ENCODE measurements at places on chromosomes 4 and X.

GRCh38 chr4:54066718-54067129, 2.3 kb upstream of the CHIC2 start:
- DNase-seq, result no peak

DNA sequence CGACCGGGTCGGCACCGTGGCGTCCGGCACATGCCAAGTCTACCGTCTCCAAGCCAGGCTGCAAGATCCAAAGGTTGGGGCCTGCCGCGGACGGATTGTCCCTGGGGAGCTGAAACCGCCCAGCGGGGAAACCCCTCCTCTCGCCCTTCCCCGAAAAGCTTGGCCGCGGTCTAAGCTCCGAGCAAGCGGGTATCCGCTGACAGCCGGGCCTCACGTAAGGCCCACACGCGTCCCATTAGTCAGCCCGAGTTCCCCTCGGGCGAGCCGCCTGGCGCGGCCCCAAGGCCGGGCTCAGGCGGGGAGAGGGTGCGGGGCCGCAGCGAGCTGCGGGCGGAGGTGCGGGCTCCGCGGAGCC, 6.8 kb upstream of the BCOR start:
- no peak for DNase-seq

GRCh38 chrX:153463031-153463430, 7.3 kb downstream of the HAUS7 start:
- DNase-seq, result no peak

GRCh38 chr4:112318239-112319142, 21.3 kb downstream of the ALPK1 start:
- DNase-seq, result no peak

DNA sequence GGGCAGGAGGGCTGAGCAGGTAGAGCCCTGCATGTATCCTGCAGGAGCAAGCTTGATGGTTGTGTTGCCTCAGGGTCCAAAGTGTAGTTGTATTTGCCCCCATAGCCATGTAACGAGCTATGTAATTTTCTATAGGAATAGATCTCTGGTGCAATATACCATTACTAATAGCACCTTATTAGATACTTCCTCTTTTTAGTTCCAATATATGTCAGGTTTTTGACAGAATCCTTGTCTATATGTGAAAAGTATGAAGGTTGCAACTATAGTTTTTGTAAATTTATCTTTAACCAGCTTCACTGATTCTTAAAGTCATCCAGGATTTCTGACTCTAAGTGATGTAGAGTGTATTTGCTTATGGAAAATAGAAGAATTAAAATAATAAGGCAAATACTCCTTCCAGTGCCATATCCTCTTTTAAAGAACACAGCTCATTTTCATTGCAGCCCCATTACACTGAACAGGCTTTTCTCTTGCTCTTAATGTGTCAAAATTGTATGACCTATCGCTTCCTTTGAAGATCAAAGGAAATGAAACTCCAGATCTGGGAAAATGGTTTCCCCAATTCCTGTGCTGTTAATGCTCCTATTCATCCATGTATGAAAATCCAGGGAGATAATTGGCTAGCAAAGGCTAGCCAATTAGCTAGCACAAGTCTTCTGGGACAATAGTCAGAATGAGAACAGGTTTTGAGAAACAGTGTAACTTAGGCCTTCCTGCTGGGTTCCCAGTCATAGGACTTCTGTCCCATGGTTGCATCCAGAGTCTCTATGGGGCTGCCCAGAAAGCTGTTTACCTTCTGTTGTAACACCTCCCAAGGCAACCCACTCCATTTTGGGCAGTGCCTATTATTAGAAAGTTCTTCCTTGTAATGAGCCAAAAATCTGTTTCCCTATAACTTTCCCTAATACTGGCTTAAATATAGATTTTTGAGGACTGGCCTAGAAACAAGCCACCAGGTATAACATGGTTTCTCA, 90.6 kb downstream of the TSPAN7 start:
- no peak for DNase-seq

DNA sequence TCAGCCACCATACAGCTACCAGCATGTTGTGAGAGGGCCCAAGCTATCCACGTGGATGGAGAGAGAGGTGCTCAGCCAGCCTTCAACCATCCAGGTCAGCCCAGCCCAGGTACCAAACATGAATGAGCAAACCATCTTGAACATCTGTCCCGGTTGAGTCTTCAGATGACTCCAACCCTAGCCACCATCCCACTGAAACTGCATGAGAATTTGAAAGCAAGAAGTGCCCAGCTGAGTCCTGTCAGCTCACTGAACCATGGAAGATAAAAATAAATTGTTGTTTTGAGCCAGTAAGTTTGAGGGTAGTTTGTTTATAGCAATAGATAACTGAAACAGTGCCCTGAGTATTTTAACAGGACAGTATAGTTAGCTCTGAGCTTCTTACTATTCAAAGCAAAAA, 7.3 kb upstream of the SEL1L3 start:
- no peak for DNase-seq

DNA sequence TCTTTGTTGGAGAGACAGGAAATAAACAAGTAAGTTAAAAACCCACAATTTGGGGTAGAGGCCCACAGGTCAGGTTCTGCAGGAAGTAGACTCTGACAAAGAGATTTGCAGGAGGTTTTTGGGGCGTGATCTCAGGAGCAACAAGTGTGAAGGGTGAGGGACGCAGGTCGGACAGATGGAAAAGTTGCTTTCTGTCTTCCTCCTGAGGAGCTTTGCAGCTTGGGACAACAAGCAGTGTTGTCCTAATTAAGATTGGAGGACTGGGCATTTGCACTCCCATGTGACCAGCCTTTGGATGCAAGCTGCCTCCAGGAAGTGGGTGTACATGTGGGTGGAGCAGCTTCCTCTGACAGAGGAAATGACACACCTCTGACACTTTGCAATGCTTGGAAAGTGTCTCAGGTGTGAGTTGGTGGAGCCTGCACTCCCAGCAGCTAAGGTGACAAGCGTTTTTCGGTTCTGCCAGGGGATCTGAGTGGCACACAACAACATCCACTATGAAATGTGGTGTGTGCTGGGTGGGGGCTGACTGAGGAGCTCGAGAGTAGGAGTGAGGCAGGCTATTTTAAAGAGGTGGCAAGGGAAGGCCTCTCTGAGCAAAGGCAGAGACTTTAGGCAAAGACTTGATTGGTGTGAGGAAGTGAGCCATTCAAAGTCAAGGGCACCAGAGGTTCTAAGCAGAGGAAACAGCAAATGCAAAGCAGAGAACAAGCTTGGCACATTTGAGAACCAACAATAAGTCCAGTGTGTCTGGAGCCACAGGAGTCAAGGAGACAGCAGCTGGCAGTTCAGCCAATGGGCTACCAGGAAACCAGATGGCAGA, 339.8 kb upstream of the GATB start:
- peak; percentile 78 for DNase-seq

DNA sequence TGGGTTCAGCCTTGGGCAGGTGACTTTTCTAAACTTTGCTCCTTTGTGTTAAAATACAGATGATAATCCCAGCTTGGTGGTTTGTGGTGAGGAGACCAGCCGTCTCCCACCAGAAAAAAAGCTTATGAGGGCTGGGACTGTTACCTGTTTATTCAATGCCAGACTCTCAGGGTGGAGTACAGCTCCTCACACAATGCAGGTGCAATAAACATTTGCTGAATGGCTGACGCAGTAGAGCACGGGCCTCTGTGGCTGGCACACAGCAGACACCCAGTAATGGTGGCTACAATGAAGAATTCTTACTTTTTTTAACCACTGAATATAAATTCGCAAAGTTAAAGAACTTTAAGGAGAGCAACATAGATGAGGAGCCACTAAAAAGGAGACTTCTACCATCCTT, 30.2 kb downstream of the BEND4 start:
- DNase-seq, result no peak

DNA sequence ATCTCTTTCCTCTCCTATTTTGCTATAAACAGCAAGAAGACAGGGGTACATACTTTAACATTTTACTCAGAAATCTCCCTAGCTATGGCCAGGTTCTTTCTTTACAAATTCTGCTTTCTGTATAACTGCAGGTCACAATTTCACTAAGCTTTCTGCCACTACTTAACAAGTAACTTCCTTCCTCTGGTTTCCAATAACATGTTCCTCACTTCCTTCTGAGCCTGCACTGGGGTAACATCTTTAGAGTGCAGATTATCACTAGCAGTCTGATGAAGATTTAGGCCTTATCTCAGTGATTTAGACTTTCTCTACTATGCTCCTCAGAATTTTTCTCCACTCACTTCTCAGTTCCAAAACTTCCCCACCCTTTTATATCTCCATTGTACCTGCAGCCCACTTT, 1930.5 kb upstream of the AGA start:
- no peak for DNase-seq

GRCh38 chr4:84956014-84956413, 10.5 kb downstream of the WDFY3 start:
- no peak for DNase-seq

- DNase-seq, result no peak
These were observed 3.2 kb downstream of the SOWAHB start for GRCh38 chr4:76894537-76895255.

DNA sequence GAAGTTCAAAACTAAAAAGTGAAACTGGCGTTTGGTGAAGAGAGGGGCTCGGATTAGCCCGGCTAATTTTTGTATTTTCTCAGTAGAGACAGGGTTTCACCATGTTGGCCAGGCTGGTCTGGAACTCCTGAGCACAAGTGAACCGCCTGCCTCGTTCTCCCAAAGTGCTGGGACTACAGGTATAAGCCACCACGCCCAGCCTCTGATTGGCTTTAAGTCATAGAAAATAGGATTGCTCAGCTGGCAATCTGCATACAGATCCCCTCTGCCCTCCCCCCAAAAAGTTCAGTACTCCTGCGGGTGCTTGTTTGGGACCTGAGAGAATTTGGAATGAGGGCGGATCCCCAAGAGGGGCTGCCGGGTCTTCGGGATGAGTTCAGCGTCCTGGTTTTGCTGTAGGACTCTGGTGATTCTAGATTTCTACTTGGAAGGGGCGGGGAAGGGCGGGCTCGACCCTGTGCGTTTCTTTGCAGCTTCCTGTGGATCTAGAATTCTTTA, 537 bp upstream of the PRKX start:
- no peak for DNase-seq

DNA sequence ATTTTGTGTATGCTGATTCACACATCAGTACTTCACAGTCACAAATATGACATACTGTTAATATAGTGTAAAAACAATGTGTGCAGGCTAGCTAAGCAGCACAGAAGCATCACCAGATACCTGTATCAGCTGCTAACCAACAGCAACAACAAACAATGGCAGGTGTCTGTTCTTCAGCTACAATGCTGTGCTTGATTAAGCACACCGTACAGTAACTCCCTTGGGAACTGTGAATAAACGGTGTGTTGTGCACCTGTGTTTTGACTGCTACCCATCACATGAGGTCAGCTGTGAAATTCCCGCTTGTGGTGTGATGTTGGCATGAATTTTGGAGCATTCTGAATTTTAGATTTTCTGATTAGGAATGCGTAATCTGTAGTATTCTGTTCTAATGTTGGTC, 379.7 kb upstream of the FAT1 start:
- no peak for DNase-seq

- no peak for DNase-seq
These were observed 103.2 kb downstream of the VCX2 start for GRCh38 chrX:8067754-8068462.

GRCh38 chr4:55742655-55743202, 76.9 kb upstream of the EXOC1L start:
- no peak for DNase-seq

DNA sequence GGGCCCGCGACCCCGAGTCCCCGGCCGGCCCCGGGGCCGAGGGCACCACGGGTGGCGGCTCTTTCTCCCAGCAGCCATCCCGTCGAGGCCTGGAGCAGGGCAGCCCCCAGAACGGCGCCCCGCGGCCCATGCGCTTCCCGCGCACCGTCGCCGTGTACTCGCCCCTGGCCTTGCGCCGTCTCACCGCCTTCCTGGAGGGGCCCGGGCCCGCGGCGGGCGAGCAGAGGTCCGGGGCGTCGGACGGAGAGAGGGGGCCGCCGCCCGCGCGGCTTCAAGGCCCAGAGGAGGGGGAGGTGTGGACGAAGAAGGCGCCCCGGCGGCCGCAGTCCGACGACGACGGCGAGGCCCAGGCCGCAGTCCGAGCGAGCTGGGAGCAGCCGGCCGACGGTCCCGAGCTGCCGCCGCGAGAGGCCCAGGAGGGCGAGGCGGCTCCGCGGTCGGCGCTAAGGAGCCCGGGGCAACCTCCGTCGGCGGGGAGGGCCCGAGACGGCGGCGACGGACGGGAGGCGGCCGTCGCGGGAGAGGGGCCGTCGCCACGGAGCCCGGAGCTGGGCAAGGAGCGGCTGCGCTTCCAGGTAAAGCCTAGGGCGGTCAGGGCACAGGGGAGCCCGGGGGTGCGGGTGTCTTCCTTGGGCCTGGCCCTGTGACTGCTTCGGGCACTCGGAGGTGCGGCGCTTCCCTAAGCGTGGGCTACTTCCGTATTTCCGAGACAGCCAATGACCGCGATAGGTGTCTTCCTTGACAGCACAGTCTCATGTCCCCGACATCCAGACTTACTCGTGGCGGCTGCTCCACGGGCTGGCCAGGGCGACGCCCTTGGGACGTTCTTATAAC, 845 bp downstream of the ZAR1 start:
- DNase-seq, result no peak

- DNase-seq, result no peak
These were observed 3.2 kb downstream of the CASP3 start for GRCh38 chr4:184645904-184646610.

GRCh38 chrX:148541584-148541940, 41.1 kb downstream of the AFF2 start:
- DNase-seq, result no peak

- DNase-seq, result no peak
These were observed 65.0 kb downstream of the INPP4B start for GRCh38 chr4:142781114-142781513.

DNA sequence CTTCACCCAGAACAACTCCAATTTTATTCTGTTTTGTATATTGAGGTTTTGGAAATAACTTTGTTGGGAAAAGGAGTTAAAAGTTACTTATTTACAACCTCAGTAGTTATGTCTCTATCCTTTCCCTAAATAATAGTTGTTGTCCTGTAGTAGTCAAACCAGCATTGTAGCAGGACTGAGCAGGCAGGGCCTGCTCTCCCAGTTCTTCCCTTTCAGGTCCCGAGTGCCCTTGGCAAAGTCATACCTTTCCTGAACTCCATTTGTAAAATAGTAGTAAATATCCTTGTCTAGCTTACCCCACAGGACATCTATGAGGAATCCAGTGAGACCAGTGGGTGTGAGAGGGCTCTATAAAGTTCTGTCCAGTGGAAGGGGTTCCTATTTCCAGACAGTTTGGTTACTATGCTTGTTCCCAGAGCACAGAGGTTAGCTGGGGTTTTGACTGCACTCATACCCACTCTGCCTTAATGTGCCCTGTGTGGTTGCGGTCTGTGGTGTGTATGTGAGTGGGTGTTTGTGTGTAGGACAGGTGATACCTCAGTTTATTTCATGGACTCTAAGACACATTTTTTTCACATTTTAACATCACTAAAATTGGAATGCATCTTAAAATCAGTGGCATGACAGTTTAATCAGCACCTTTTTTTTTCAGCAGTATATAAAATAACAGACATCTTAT, 136.3 kb downstream of the AMMECR1 start:
- DNase-seq, result no peak

- no peak for DNase-seq
These were observed 2016.8 kb upstream of the IGFBP7 start for GRCh38 chr4:59127006-59127405.

- no peak for DNase-seq
These were observed 270.1 kb downstream of the QDPR start for GRCh38 chr4:17241835-17242234.

GRCh38 chrX:41912923-41913322, 10.4 kb downstream of the CASK start:
- no peak for DNase-seq

Measured in activated CD4-positive, alpha-beta T cell treated with anti-CD3 and anti-CD28 coated beads for 4 hours (primary cell).